Fibroblast of the aortic adventitia (primary cell): ENCODE measurements at places on chromosomes 6 and 20. TPM values are rescaled to one million over a fixed set of nuclear protein-coding genes. Genes with fewer than 3 reads are reported as not detected.

Gene LGSN
- not detected in 2 replicates for total RNA-seq

Gene RGS19
- 4.8 and 9.8 TPM in 2 replicates for total RNA-seq

Gene SLC17A1
- total RNA-seq = not detected in 2 replicates

Gene CRISP2
- not detected in 2 replicates for total RNA-seq

Gene DEFB115
- total RNA-seq = not detected in 2 replicates

DNA sequence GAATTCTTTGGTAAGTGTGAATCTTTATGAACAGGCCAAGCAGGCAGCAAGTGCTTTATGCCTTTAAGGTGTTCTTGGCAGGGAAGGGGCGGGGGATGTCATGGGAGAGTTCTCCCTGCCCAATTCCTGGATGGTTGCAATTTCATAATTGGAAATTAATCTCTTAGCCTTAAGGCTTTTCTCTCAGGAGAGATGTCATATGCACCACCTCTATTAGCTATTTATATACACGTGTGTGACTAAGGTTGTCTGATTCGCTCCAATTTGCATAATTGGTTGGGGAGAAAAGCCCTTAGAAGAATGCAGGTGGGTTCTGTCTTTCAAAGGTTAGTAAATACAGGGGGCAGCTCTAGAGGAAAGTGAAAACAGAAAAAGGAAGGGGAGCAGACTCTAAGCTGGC, 5.2 kb upstream of the ENPP5 start:
- DNase-seq = no peak

GRCh38 chr6:29734046-29735018, 11.1 kb downstream of the HLA-F start:
- no peak for DNase-seq

DNA sequence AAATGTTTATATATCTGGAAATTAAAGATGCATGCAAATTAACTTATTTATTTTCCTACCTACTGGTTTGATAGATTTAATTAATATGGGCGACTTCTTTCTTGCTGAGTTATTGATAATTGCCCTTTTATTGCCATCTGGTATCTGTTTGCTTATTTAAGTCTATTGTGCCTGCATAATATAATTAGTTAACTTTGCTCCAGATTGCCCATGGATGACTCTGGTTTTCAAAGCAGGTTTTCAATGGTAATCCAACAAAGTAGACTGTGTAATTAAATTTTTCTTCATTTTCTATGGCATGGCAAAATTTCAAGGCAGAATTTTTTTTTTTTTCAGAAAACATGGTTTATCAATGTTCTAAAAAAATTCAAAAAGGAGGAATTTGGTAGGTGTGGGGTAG, 1092.0 kb downstream of the GRIK2 start:
- DNase-seq = no peak

DNA sequence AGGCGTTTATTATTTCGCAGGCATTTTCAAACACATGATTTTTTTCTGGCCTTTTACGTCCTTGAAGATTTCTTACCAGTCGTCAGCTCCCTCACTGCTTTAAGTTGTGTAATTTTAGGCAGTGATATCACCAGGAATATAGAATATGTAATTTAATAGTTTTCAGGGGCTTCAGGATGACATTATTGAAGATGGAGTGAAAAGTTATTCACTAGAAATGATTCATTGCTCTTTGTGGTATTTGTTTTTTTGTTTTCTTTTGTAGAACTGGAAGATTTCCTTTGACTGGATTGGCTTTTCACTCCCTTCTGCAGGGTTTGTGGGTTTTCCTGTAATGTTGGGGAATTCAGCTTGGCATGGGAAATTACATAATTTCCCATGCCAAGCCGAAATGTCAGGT, 2.0 kb downstream of the LRRC1 start:
- DNase-seq = no peak

DNA sequence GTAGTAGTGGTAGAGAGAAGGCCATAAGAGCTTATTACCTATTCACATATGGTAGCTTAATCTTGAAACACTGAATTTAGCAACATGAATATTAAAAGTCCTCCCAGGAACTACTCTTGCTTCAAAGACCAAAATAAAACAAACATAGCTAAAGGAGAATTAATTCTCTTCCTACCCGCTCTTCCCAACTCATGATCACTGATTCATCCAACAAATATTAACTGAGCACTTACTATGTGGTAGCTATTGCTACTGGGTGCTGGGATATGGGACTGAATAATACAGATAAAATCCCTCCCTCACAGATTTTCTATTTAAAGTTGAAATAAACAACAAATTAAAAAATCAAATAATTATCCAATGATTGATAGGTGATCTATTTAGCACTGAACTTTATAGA, 287.1 kb downstream of the BTBD9 start:
- DNase-seq = no peak

DNA sequence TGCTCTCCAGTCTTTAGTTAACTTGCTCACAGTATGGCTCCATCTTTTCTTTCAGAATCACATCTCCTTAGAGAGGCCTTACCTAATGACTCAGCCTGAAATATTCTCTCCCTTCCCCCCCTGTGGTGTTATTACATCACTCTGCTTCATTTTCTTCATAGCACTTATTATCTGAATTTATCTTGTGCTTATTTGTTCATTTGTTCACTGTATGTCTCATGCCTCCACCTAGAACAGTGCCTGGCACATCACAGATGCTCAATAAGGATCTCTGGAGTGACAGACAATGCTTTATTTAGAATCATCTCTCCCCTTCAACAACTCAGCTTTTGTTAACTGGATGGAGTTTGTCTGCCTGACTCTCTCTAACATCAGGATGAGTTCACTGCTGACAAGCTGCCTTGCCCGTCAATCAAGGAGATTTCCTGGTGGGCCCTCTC, 96.6 kb upstream of the MAN1A1 start:
- DNase-seq = peak; percentile 78

GRCh38 chr20:10427060-10427692, 6.8 kb downstream of the MKKS start:
- peak; percentile 79 for DNase-seq

DNA sequence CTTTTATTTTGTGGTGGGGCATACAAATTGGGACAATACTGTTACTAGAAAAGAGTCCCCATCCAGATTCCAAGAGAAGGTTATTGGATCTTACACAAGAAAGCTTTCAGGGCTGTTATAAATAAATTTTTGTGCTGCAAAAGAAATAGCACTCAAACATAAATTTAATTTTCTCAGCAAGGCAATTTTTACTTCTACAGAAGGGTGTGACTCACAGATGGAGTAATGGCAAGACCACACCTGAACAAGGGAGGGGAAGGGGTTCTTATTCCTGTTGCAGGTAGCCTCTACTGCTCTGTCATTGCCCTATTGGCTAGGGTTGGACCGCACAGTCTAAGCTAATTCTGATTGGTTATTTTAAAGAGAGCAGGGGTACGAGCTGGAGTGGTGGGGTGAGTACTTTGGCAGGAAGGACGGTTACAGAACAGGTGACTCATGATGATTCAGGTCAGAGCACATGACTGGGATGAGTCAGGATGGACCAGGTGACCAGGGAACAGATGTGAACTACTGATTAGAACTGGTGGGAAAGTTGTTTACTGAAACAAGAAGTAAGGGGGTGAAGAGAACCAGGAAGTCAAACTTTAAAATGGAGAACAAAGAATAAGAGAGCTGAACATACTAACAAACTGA, 41.1 kb downstream of the CNR1 start:
- no peak for DNase-seq

- no peak for DNase-seq
These were observed 77.7 kb downstream of the FOXC1 start for GRCh38 chr6:1687402-1687801.

GRCh38 chr6:17519120-17519519, 81.0 kb upstream of the FAM8A1 start:
- no peak for DNase-seq

GRCh38 chr6:45365036-45365435, 12.7 kb downstream of the SUPT3H start:
- DNase-seq = no peak

DNA sequence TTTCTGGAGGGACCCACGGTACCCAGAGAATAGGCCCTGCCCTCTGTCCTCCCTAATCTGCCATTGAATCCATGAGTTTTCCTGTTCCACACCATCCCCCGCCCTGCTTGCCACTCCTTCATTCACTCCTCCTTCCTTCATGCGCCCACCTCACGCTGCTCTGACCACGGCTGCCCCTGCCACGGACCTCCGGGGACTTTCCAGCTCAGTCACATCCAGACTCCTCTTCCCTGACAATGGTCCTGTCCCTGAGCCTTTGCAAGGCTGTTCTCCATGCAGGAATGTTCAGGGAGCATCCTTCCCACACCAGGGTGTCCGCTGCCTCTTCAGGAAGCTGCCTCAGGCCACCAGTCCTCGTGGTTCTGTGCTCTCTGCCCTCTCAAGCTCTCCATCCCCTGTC, 25.9 kb downstream of the GLP1R start:
- DNase-seq = no peak
